NCI-H1436 treated with DMSO at 0.1 percent for 48 hours (cell line): ENCODE measurements at places on chromosomes 3 and 15.

DNA sequence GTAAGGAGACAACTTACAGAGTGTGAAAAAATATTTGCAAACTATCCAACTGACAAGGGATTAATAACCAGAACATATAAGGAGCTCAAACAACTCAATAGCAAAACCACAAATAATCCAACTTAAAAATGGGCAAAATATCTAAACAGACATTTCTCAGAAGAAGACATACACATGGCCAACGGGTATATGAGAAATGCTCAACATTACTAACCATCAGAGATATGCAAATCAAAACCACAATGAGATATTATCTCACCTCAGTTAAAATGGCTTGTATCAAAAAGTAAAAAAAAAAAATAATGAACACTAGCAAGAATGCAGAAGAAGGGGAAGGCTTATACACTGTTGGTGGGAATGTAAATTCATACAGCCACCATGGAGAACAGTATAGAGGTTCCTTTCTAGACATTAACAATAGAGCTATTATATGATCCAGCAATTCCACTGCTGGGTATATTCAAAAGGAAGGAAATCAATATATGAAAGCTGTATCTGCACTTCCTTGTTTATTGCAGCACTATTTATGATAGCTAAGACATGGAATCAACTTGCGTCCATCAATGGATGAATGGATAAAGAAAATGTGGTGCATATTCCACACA is 998.6 kb downstream of the NAALADL2 start:
- no peak for DNase-seq

- no peak for DNase-seq
These were observed 317.5 kb upstream of the SLCO3A1 start for GRCh38 chr15:91535856-91536500.

- DNase-seq = no peak
These were observed 13.6 kb upstream of the CNBP start for GRCh38 chr3:129197321-129197720.

- DNase-seq = no peak
These were observed 255.4 kb downstream of the ARPP21 start for GRCh38 chr3:35894735-35895134.

DNA sequence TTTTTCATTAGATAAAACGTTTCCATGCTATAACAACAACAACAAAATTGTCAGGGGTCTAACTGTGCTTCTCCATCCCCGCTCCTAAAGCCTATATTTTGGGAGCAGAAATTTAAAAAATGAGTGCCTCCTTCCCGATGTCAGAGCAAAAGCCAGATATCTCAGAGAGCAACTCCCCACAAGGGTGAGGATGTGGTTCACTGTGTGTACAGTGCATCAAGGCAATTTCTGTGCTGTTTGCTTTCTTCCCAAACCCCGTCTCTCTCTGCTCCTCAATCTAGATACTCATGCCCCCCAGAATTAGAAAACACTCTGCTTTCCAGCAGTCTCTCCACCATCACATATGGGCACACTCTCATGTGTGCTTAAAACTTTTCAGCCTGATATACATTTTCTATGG is 76.7 kb upstream of the MBNL1 start:
- no peak for DNase-seq

DNA sequence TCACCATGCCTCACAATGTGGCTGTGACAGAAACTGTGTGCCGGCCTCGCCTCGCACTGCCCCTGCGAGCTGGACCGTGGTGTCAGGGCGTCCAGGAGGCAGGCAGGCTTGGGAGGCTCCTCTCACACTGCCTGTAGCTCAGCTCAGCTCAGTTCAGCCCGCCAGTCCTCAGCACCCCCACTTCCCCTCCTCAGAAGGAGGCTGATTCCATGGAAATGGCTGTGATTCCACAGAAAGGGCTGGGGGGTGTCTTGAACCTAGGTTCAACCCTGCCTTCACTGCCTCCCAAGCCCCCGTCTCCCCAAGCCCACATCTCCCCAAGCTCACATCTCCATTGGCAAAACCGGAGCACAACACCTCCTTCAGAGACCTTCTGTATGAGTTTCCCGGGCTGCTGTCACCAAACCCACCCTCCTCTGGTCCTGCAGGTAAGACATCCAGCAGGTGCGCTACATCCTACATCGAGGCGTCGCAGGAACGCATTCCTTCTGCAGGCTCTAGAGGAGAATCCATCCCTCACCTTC is 94.0 kb downstream of the OCA2 start:
- DNase-seq = no peak

- DNase-seq = no peak
These were observed 16.0 kb downstream of the NR1D2 start for GRCh38 chr3:23961066-23961465.

DNA sequence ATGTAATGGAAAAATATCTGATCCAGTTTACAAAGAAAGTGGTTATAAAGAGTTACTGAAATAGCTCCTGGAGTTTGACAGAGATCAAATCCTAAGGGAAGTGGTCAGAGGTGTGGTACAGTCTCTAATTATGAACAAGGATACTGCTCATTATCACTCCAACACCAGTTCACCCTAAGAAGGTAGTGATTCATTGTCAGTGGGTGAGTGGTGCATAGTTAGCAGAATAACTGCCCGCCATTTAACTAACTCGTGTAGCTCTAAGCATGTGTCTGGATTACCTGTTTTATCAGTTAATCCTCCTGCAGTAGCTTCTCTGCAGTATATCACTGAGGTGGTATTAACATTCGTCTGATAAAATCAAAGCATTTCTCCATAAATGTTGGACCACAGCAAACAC is 700.1 kb downstream of the NLGN1 start:
- DNase-seq = no peak

- no peak for DNase-seq
These were observed 129.8 kb downstream of the NSMCE3 start for GRCh38 chr15:29139540-29140459.

- DNase-seq = no peak
These were observed 30.0 kb downstream of the HCN4 start for GRCh38 chr15:73338606-73339374.

DNA sequence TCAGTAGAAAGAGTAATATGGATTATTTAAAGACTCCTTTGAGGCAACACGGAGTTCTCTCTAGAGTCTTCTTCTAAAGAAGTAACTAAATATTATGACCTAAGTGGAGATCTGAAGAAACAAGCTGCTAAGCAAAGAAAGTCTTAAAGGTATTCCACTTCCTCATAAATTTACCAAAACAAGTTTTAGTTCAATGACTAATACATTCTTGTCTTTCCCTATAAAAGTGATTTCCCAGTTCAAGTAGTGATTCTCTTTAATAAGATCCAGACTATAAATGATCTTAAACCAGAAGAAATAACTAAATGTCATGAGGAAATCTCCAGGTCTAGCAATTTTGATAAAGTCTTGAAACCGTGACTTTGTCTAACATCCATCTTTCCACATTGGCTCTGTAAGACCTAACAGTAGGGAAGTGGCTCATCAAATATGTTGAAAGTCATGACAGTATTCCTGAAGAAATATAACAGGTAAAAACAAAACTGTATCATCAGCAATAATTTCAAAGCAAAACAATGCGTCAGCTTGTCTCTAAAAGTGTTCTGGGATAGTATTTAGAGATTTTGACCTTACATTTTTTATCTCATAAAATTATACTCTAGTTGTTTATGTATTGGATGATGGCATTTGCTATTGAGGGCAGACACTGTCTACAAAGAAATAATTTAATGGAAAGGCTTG is 51.8 kb upstream of the NEDD4 start:
- no peak for DNase-seq

DNA sequence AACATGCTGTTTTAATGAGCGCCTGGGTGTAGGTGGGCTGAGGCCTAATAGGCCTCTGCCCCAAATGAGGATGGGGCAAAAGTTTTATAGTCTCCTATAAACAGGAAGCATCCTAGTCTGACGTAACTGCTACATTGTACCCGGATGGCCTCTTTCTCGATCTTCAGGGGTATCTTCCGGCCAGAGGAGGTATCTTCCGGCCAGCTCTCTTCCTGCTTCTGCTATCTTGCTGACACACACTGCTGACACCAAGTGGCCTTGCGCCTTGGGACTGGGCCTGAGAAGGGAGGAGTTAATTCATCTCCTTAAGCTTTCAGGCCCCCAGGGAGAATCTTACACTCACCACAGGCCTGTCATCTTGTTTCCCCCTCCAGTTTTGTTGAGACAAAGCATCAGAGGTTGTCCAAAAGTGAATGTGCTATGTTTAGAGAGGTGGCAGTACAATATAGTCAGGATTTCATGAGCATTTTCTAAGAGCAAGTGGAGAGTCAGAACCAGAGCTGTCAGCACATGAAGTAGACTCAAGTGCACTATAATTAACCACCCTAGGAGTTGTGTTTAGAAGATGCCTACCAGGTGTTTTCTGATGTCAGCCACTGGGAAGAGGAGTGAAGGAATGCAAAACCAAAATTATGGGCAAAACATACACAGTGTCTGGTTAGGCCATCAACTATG is 15.6 kb upstream of the IGSF10 start:
- DNase-seq = no peak

GRCh38 chr15:48017747-48018146 is 103.0 kb upstream of the SLC24A5 start:
- no peak for DNase-seq

- DNase-seq = no peak
These were observed 24.6 kb downstream of the EBLN2 start for GRCh38 chr3:73086071-73086494.

GRCh38 chr3:128702391-128702790 is 23.6 kb upstream of the RAB7A start:
- no peak for DNase-seq

- DNase-seq = no peak
These were observed 70.8 kb downstream of the RAB11A start for GRCh38 chr15:65939901-65940617.

- DNase-seq = no peak
These were observed 227.6 kb upstream of the POU1F1 start for GRCh38 chr3:87503900-87504498.

- no peak for DNase-seq
These were observed 3.3 kb downstream of the PPP4R2 start for GRCh38 chr3:72999951-73000350.

- DNase-seq = no peak
These were observed 15.1 kb upstream of the ARID3B start for GRCh38 chr15:74525945-74526344.

DNA sequence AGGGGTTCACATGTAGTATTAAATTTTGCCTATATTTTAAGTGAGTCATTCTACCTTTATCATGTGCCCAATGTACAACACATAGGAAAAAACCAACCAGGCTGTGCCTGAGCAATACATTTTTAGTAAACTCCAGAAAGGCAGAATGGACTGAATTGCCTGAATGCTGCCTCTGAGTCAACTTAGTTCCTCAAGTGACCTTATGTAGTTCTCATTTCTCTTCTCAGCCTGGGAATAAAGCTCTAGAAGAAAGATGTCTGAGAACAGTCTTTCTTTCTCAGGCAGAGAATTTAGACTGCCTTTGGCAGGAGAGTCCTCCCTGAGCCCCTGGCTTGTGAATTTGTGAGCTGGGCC is 13.0 kb downstream of the ST3GAL6 start:
- no peak for DNase-seq

GRCh38 chr3:153130312-153130977 is 31.6 kb upstream of the RAP2B start:
- DNase-seq = no peak

DNA sequence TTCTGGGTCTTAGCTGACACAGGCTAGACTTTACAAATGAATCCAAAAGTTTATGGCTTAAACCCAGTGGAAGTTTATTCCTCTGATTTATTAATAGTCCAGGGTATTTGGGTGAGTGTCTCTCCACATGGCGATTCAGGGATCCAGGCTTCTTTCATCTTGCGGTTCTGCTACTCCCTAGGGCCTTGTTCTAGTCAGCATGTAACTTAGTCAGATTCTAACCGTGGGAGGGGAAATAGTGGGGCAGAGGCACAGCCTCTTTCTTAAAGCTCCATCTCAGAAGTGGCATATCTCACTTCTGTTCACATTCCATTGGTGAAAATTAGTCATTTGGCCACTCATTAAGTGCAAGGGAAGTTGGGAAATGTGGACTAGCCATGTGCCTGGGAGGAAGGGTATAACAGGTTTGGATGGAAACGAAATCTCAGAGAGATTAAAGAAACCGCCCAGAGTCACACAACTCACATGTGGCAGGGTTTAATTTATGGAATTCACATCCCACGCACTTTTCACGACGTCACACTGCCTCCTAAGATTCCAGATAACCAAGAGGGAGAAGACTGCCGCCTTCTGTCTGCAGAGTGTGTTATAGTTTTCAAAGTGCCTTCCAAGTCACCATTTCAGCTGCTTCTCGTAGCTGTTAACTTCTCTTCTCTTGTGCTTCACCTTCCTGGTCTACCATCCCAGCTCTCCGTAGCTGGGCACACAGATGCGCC is 11.4 kb upstream of the RASGRF1 start:
- DNase-seq = no peak

DNA sequence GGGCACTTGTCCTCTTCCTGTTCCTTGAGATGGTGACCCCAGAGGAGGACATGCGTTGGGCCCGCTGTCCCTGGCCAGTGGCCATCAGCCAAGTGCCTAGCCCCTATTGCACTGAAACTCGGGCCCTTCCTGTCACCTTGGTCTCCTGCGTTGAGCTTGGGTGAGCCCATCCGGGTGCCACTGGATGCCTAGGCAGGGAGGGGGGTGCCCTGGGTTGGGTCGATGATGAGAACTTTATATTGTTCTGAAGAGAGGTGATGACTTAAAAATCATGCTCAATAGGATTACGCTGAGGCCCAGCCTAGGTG is 221.8 kb downstream of the SNRPN start:
- DNase-seq = no peak

DNA sequence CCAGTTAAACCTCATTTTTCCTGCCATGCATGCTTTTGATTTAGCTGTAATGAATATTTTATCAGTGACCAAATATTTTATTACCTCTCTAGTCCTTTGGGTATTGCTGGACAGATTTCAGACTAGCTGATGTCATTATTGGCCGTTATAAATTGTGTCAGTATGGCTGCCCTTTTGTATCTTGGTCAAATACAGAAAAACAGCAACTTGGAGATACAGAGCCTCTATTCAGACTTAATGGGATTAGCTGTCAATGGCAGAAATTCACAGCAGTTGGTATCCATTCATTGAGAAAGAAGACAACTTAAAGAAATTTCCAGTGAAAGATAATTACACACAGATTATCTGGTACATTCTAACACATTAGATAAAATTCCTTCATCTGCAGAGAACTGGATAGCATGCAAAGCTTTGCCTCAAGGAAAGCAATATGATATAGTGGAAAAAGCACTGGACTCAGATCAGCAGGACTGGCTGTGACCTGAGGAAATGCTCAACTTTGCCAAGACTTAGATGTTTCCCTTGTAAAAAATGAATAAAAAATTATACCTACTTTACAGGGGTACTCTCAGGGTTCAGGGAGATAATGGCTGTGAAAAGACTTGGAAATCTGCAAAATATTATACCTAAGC is 20.8 kb downstream of the COL6A6 start:
- DNase-seq = no peak

DNA sequence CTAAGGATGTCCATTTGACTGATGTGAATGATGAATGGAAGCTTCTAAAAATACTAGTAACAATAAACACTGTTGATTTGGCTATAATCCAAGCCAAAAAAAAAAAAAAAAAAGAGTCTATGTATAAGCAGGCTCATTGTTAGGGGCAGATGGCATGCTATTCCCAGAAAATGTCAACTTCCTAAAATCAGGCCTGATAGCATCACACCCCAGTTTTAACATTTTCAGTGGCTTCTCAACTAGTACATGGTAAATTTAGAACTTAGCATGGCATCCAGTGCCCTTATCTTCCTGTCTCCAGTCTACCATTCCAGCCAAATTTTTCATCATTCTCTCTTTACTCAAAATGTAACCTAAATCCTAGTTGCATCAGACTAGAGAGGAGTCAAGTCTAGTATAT is 288.2 kb upstream of the ZNF385D start:
- no peak for DNase-seq

- DNase-seq = no peak
These were observed 57.0 kb upstream of the NR2E3 start for GRCh38 chr15:71753346-71753745.
